NCI-H345 (cell line): ENCODE measurements at places on chromosomes 1 and 21.
A peak's percentile ranks its signal among the peaks of the same experiment; 100 is the strongest.

DNA sequence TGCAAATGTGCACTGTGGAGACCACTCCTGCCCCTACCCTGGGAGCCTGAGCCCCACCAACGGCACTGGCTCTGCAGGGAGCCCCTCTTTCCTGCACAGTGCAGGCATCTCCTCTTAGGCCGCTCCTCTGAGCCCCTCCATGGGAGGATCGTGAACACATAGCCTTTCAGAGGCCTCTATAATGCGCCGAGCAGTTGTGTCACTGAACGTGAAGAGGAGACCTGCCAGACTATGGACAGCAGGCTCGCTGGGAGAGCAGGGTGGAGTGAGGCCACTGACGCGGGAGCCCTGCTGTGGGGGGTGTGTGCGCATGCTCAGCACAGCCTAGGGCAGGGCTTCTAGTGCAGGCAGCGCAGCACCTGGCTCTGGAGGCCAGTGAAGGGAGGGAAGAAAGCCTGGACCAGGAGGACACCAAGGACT, 151.3 kb upstream of the COL6A1 start:
- DNase-seq: peak; percentile 71

GRCh38 chr1:61253059-61253735, 170.8 kb downstream of the NFIA start:
- peak; percentile 36 for DNase-seq

- no peak for DNase-seq
Observed at GRCh38 chr21:32710069-32710784, 17.6 kb downstream of the SYNJ1 start.

DNA sequence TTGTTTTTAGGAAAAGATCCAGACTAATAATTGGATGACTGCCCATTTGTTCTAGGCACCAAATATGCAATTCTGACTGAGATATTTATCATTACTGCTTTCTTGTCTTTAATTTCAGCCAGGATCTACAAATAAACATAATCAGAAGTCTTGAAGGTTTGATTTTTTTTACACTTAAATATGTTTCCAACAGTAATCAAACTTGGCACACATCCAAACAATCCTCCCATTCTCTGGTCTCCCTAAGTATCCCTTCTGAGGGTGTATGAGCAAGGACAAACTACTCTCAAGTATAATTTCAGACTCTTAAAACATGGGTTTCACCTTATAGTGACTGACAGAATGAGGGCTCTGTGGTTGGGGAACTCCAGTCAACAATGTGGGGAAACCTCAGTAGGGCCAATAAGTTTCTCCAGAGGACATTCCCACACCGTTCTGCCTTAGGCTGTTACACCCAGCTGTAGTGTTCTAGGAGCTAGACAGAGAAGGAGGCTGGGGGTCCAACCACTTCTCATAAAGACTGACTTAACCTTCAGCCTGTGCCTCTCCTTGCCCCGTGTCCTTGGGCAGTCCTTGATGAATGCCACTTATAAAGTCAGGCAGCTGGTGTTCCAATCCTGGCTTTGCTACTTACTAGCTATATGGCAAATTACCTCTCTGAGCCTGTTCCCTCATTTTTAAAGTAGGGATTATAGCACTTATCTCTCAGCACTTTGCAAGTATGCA, 1.5 kb upstream of the PALMD start:
- DNase-seq: no peak

DNA sequence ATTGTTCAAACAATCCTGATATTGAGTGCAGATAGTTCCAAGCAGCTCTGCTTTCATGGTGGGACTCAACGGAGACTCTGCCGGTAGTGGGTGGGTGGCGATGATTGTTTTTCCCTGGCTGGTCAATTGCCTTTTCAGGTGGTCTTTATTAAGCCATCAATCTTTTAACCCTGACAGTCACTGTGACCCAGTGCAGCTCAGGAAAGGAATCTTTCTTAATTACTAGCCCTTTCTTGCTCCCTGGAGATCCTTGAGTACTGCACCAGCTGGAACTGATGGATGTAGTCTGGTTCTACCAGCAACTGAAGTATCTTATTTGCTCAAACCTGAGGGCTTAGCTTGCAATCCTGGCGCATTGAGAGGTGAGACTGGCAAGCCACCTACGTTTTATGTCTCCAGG, 196.4 kb downstream of the PLPP3 start:
- DNase-seq: no peak

DNA sequence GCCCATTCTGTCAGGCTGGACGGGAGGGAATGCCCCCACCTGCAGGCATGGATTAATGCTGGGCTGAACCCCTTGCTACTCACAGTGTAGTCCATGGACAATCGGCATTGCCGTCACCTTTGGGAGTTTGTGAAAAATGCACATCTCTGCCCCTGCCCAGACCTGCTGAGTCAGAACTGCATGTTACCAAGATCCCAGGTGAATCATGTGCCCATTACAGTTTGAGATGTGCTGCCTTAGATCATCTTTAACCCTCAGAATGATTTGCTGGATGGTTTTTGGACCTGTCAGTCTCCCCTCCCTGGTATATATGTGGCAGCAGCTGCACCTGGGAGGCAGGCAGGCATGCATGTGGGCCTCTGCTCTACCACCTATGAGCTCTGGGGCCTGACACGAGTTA, 15.0 kb downstream of the HTR6 start:
- no peak for DNase-seq

DNA sequence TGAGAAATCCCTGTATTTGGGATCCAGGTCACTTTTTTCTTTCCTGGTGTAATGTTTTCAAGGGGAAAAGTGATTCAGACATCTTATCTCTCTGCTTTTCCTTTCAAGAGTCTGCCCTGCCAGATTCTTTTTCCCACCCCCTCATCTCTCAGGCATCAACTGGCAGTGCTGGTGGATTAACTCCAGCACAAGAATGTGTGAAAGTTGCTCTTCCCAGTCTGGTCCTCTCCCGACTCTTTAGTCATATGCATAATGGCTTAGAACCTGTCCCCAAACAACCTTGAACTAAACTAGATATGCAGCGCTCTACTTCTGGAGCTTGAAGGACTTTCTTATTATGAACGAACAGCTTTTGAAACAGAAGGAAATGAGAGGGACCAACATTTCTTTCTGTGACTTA, 88.5 kb downstream of the SLC44A5 start:
- DNase-seq: no peak

GRCh38 chr1:6027591-6027990, 18.1 kb upstream of the KCNAB2 start:
- DNase-seq: no peak

DNA sequence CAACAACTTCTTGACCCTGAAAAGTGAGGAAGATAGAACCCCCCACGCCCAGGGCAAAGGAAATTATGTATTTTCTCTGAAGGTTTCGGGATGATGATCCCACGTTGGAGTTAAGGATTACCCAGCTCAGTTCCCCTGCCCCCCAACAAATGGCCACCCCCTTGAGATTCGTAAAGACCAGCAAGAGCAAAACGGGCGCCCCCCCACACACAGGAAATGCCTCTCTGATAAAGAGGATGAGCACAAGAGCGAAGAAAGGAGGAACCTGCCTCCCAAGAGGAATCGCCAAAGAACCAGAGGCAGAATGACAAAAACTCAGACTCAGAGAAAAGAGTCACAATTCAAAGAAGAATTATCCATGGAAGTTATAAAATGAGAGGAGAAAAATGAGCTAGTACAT, 576.9 kb downstream of the MATN1 start:
- DNase-seq: no peak
